ENCODE measurements at places on chromosomes 16 and 17. TPM values are rescaled to one million over a fixed set of nuclear protein-coding genes. Genes with fewer than 3 reads are reported as not detected.

DNA sequence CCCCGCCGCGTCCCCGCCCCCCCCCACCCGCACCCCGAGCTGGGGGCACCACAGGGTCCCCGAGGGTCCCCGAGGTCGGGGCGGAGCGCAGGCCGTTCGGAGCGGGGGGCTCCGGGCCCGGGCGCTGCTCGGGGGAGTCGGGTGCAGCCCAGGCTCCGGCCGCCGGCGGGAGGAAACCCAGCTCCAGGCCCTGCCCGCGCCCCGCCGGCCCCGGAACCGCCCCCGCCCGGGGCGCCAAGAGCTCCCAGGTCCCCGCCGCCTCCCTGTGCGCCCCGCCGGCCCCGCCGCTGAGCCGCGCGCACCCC, 33.2 kb upstream of the RPH3AL start:
- no peak for DNase-seq

- DNase-seq = no peak
These were observed 14.5 kb downstream of the MAP2K3 start for GRCh38 chr17:21298983-21299519.

- DNase-seq = no peak
These were observed 4.8 kb upstream of the GAA start for GRCh38 chr17:80096561-80097021.

Gene CACNB1
- 15.0 TPM for total RNA-seq

Gene TBC1D3I
- 0.16 TPM for total RNA-seq

Measured in activated naive CD4-positive, alpha-beta T cell treated with anti-CD3 and anti-CD28 coated beads, Interleukin-2, amount 50 U/mL, for 72 hours (primary cell).